ENCODE measurements at places on chromosomes 12 and 14.

- no peak for DNase-seq
Observed at GRCh38 chr14:30657606-30658163, 35.6 kb downstream of the SCFD1 start.

DNA sequence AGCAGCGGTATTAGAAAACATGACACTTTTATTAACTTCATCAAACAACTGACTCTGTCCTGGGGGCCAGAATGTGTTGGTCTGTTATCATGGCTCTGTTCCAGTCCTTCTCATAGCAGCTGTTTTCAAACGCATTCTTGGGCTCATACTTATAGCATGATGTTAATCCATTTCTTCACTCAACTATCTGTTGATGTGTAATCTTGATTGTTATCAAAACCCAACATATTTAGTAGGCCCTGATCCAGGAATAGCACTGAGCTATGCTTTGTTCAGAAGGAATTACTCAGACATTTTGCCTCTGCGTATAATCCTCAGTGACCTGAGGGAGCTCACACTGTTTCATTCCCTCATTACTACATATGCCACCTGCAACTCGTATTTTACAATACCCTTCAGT lies 315.9 kb downstream of the BMP4 start:
- DNase-seq = no peak

DNA sequence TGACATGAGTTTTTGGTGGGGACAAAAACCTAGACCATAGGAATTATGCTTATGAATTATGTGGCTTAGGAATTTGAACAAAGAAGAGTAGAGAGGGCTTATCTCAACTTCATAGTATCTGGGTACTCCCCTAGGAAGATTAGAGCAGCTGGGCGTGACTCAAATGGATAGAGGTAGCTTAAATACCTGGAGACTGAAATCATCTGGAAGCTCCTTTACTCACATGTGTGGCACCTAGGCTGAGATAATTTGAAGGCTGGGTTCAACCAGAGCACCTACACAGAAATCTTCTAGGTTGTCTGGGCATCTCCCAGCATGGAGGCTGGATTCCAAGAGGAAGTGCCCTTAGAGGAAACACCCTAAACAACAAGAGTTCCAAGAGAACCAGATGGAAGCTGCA lies 393.9 kb downstream of the ADAMTS20 start:
- no peak for DNase-seq

- no peak for DNase-seq
Observed at GRCh38 chr14:53520078-53520928, 367.2 kb upstream of the DDHD1 start.

DNA sequence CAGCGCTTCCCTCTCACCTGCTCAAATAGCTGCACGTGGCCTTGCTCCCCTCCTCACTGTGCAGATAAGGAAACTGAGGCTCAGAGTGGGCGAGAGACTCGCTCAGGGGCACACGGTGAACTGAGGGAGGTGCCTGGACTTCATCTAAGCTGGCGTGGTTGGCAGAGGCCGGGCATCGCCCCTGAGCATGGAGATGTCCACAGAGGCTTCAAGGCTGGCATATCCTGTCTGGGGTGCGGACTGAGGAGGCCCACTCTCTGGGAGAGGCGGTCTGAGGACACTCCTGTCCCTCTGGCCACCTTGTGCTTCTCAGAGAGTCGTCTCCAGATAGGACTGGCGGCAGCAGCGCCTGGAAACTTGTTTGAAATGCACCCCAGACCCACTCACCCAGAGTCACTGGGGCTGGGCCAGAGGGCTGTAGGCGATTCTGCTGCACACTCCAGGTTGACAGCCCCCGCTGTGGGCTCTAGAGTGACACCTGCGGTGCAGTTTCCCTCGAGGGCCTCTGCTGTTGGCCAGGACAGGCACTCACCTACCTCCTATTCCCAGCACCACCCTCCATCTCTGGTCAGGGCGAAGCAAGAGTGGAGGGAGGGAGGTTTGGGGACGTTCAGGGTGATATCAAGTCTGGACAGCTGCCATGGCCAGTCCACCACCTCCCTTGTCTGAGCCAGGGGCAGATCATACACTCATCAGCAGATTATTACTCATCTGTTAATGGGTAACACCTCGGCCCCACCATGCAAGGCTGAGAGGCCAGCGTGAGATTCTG lies 11.2 kb upstream of the LBHD2 start:
- DNase-seq = no peak

GRCh38 chr12:43621262-43621661 lies 69.3 kb upstream of the ADAMTS20 start:
- no peak for DNase-seq

DNA sequence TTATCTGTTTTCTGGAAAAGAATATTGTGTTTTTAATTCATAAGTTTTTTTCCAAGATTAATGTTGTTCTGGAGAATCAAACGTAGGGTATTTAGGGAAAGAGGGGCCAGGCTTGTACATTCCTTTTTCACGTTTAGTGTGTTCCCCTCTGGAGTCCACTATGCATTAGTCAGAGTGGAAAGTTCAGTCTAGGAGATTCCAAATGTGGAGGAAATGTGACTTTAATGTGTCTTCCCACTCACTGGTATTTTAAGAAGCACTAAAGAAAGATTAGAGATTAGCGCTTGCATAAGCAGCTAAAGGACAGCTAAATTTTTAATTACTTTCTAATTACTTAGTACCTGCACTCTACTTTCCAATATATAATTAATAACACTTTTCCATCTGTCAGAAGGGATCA lies 4.4 kb upstream of the PDE6H start:
- no peak for DNase-seq

DNA sequence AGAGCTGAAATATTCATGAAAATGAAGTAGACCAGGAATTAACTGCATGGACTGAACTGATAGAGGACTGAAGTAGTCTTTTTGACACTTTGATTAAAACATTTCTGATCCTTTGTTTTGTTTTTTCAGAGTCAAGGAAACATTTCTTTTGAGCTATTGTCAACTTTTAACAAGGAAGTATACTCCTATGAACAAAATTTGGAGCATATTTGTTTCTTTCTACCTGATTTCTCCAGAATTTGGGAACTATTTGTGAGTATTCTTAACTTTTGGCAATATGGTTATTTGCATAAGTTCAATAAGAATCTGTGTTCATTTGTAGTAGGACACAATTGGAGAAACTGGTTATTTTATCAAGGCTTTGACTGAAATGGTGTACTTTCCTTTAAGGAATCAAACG lies 71.3 kb upstream of the HECTD1 start:
- no peak for DNase-seq

DNA sequence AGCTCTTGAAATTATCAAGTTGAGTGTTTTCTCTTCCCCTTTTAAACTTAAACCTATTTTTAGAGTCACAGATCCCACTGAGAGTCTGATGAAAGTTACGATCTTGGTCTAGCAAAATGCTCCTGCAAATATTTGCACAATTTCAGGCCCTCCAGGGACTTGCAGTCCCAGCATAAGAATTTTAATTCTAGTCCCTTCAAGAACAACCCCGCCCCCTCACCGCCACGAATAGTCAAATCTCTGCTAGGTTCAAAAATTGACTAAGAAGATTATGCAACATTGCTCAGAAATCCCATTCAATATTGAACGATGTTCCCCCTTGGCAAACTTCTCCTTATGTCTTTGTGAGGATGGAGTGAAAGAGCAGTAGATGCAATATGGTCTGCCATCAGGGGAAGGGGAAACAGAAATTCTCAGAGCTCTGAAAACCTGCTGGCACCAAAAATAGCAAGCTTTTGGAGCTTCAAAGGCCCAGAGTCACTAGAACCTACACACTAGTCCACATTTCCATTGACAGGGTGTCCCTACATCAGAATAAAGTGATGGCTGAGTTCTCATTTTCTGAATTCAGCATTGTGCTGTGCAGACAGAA lies 127.5 kb upstream of the CCDC175 start:
- DNase-seq = no peak

DNA sequence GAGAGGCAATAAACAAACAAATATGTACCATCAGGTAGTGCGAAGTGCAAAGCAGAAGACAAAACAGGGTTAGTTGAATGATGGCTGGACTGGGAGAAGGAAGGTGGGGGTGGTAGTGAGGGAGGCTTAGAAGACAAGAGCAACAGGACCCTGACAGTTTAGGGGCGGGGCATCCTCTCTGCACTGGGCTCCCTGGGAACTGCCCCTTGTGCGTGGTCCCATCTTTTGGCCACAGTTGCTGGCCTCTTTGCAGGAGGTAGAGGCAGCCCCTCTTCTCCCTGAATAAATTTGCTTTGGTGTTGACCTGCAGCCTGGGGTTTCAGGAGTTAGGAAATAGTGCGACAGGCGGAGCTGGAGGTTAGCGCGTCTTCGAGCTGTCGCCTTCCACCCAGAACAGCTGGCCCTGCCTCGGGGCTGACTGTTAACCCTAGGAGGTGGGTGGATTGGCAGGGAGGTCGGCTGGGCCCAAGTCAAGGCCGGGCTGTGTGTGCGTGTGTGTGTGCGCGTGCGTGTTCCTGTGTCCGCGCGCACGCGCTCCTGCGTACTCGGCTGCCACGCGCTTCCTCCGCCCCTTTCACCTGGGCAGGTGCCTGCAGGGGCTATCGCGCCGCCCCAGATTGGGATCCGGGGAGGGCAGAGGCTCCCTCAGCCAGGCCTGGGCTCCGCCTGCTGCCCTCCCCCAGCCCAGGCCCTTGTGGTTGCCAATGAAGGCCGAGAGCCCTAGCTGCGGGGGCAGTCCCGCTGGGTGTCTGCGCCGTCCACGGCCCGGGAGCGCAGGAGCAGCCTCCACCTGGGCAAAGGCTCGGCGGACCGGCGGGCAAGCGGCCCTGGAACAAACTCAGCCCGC lies 180.8 kb downstream of the ADCK1 start:
- no peak for DNase-seq

DNA sequence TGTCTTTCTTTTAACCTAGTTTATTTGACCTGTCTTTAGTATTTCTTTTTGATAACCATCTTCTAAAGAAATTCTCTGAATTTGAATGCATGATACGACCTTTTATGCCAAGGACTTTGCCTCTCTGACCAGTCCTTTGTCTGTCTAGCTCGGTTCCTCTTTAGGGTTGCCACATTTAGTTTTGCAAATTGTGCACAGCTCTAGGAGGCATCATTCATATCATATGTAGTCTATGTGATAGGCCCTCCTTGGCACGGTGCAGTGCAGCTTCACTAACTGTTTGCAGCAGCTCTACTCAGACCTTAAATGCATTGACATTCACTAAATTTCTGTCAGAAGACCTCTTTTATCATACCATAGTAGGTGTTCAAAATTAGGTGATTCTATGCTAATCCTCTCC lies 75.6 kb downstream of the USP15 start:
- no peak for DNase-seq

GRCh38 chr12:100395811-100396210 lies 38.9 kb downstream of the SLC17A8 start:
- no peak for DNase-seq

DNA sequence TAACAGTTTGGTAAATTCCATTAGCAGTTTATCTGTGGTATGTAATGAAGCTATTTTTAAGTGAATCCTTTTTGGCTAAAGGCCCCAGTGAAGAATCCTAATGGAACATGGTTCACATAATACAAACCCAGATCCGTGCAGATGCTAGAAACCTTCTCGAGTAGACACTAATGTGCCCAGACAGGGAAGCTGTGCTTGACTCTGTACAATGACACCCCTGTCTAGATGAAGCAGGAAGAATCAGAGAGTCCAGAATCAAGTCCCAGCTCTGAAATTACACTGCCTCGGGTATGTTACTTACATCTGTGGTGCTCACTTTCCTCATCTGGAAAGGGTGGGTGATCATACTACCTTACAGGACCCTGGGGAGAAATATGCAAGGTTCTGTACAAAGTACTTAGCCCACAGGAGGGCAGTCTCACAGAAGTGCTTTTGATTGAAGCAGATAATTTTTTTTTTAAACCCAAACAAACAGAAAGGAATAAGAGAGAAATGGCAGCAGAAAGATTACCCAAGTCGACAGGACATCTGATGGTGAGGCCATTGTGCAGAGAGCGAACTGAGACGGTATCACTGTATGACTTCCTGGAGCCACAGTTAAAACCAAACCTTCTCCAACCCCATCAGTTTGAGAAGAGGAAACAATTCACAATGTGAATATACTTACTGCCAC lies 8.5 kb downstream of the CRACR2A start:
- no peak for DNase-seq

GRCh38 chr14:42428996-42429395 lies 822.3 kb downstream of the LRFN5 start:
- peak; percentile 88 for DNase-seq

DNA sequence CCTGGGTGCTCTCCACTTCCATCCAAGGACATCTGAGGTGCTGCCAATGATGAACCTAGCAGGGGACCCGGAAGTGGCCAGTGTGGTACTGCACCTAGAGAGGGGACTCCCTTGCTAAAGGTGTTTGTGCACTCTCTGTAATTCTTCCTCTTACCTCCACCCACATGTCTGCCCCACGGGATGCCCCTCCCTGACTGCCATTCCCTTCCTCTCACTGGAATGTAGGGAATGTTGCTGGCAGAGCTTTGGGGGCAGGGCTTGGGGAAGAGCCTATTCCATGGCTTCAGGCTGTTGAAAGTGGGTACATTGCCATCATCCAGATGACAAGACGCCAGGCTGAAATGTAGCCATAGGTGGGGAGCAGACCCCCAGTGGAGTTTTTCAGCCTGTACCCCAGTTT lies 153.2 kb downstream of the SMOC1 start:
- no peak for DNase-seq

- DNase-seq = no peak
Observed at GRCh38 chr12:122688291-122688690, 14.9 kb downstream of the HCAR2 start.

Data from MM.1S (cell line).